ENCODE measurements at places on chromosomes 2 and 18.

- no peak for DNase-seq
Measured at GRCh38 chr2:154549869-154550268, 148.6 kb upstream of the KCNJ3 start.

GRCh38 chr18:73924836-73925235 lies 222.8 kb downstream of the FBXO15 start:
- DNase-seq: no peak

DNA sequence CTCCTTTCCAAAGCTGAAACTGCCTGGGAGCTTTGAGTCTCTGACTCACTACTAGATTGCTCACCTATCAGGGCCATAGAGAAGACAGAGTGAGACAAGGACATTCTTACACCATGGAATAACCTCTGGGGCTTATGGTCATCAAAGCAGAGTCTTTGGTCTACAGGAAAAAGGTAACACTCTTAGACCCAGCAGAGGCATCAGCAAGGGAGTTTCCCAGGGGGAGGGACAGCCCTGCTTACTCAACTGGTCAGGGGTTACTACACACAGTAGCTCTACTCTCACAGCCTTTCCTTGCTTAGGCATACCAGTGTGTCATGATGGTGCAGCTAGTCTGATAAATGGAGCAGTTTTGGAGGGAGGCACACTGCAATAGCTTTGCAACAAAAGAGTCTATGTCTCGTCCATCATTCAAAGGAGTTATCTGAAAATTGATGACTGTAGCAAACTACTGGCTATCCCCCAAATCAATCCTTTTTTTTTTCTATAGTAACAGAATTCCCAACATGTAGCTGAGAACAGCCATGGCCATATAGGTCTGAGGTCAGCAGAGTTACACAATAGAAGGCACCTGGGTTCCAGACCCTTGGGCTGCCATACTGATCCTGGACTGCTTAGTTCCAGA lies 22.4 kb upstream of the CD28 start:
- no peak for DNase-seq

GRCh38 chr2:179410552-179411356 lies 146.1 kb upstream of the SESTD1 start:
- DNase-seq: no peak

DNA sequence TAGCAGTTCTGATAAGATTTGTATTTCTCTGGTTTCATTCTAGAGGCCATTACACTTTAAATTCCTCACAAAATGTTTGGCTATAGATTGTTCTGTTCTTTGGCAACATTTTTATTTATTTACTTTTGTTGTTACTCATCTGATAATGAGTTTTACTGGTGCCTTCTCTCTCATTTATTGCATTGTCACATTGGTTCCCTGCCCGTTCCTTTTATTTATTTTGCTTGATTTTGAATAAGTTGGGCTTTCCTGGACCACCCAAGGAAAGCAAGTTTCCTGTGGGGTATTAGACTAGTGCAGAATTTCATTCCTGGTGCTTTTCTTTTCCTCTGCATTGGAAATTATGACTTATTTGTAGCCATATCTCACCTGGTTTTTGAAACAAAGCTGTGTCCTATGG lies 232.0 kb downstream of the SOCS6 start:
- DNase-seq: no peak

DNA sequence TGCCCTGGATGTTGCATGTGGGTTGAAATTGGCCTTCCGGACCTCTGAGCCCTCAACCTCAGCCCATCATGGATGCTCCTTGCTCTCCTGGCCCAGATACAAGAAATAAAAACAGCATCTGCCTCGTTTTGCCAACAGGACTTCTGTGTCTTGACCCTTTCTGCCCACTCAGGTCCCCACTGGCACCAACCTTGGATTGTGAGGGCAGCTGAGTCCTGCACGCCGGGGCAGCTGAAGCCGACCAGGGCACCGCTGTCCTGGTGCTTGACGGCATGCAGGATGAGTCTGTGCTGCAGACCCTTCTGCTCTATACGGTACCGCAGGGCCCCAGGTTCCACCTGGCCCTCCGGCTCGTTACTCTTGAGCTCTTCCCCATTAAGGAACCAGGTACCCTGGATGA lies 4.7 kb downstream of the OBSL1 start:
- no peak for DNase-seq

- DNase-seq: no peak
Measured at GRCh38 chr2:37379881-37380296, 35.5 kb downstream of the QPCT start.

DNA sequence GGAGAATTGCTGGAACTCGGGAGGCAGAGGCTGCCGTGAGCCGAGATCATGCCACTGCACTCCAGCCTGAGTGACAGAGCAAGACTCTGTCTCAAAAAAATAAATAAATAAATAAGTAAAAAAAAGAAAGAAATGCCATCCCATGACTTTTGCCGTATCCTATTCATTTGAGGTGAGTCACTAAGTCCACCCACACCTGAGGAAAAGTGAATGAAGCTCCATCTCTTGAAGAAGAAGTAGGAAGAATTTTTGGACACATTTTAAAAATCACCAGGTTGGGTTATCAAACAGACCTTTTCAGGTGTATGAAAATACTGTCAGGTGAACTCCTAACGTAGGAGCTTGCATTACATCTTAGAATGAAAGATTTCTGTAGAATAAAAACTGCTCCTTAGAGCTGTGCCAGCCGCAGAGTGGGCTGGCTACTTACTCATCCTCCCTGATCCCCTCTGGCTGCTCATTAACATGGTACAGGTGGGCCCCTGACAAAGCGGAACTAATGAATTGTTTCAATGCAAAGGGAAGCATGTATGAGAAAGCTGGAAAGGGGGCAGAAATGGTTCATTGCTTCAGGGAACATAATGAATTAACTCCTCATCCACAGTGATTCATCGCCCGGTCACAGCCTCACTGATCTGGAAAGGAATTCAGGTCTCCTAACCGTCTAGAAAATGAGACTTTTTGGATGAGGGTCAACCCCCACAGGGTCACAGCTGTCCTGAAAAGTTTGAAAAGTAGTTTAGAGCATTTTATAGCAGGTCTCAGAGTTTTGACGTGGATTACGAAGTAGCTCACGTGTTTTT lies 191.4 kb downstream of the SPP2 start:
- no peak for DNase-seq

GRCh38 chr2:98665677-98666076 lies 57.3 kb downstream of the UNC50 start:
- no peak for DNase-seq

GRCh38 chr2:78686625-78687153 lies 338.8 kb upstream of the REG3G start:
- DNase-seq: no peak

GRCh38 chr2:167134381-167135072 lies 246.2 kb downstream of the XIRP2 start:
- peak; percentile 57 for DNase-seq

DNA sequence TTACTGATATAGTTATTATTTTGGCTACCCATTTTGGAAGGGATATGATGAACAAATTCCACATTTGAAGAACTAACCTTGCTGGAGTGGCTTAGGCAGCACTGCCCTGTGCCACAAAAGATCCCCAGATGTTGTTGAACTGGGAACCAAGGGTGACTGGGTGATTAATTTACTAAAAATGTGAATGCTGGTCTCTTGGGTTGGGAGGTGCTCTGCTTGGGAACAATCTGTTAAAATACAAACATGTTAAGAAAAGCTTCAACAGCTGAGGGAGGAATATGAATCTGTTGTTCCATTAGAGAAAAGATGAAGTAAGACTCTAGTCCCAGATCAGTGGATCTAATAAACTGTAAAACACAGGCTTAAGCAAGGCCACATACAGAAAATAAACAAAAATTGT lies 1860.1 kb downstream of the SUCLG1 start:
- no peak for DNase-seq

GRCh38 chr18:64474773-64475172 lies 325.9 kb upstream of the LINC00305 start:
- DNase-seq: no peak

- DNase-seq: no peak
Measured at GRCh38 chr2:180405520-180405919, 398.4 kb upstream of the CWC22 start.

DNA sequence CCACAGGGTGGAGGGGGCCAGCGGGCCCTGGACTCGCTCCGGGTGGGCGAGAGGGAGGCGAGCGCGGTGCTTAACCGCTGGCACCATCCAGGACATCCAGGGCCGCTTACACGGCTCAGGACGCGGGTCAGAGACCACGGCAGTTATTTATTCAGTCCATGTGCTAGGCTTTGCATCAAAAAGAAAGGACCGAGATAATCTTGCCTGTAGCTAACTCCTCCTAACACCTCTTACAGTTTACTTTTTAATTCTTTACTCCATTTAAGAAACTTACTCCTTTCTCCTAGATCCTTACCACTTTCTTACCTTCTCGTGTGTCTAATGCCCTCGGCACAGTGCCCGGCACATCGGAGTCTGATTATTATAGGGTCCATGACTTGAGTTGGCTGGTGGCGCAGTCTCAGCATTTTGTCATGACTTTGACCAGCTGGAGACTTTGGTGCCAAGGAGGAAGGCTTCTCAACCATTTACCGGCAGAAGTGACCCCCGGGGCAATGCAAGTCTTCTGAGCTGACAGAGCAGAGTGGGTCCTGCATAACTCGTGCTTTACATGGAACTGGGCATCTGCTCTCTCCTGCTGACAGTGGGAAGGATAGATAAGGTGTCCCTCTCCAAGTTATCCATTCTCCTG lies 503 bp downstream of the ANXA4 start:
- no peak for DNase-seq

DNA sequence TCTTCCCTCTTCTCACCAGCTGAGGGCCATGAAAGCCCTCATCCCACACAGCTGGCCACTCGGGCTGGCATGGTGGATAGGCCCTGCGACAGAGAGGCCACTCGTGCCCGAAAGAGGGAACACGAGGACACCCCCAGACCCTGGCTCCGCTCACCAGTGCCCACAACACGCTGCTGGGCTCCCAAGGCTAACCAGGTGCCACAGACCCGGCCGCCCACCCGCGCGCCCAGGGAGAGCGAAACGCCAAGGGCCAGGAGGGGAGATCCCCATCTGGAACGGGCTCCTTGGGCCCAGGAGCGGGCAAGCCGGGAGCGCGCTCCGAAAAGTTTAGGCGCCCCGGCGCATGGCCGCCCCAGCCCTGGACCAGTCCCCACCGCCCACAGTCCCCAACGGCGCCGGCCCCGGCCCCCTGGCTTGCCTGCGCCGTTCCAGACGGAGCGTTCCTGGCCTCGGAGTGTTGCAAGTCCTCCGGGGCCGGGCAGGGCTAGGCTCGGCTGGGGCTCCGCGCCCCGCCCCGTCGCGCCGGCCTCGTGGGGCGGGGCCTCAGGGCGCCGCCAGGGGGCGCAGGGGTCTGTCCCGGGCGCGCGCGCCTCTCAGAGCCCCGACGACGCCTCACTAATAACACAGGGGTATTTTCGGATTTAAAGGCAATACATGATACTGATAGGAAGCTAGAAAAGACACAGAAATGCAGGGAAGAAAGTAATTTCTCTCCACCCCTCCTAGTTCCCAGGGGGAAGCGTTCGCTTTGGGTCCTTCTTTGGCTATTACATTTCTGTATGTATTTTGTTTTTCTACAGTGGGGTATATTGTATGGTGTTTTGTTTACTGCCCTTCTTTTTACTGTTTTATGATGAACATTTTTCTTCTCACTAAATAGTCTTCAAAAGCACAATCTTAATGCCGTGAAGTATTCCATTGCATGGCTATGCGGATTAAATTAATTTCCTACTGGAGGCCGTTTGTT lies at the start of gene TMBIM1:
Gene TMBIM1 (minus strand): TSS at position 456 of the 967 bp plus-strand sequence. CDS start 10,362 bp downstream, outside the sequence.
- DNase-seq: no peak

- no peak for DNase-seq
Measured at GRCh38 chr2:222572751-222573174, 83.1 kb downstream of the FARSB start.

GRCh38 chr2:156242874-156243273 lies 89.6 kb downstream of the NR4A2 start:
- no peak for DNase-seq

DNA sequence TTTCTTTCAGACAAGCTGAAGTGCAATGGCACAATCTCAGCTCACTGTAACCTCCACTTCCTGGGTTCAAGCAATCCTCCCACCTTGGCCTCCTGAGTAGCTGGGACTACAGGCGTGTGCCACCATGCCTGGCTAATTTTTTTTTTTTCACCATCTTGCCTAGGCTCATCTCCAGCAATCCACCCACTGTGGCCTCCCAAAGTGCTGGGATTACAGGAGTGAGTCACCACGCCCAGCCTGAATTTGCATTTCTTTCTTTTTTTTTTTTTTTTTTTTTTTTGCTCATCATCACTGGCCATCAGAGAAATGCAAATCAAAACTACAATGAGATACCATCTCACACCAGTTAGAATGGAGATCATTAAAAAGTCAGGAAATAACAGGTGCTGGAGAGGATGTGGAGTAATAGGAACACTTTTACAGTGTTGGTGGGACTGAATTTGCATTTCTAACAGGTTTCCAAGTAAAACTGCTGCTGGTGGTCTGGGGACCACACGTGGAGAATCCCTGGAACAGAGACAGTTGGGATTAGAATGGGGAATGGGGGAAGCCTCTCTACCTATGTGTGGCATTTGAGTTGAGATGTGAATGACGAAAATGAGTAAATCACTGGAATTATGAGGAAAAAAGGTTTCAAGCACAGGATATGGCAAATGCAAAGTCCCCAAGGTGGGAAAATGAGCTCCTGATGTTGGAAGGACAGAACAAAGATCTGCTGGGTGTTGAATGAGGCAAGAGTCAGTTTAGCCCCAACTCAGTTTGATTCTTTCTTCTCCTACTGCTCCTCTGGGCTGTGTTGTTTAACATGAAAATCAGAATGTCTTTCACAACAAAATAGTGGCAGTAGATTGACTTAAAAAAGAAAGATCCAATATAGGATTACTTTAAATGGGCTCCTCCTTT lies 88.8 kb upstream of the MAP4K4 start:
- DNase-seq: no peak

DNA sequence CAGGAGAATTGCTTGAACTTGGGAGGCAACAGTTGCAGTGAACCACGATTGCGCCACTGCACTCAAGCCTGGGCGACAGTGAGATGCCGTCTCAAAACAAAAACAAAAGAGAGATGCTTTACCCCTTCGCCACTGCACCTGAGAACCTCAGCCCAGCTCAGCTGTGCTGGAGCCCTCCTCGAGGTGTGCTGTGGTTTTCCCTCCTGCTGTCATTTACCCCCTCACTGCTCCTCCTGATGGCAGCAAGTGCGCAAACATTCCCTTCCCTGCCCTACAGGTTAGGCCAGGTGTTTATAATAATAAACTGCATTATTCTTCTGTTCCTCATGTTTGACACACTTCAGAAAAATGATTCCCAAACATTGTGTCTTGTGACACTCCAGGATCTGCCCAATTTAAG lies 8.4 kb downstream of the FBXO36 start:
- DNase-seq: no peak

- no peak for DNase-seq
Measured at GRCh38 chr2:53173698-53174455, 593.7 kb upstream of the CHAC2 start.

- DNase-seq: no peak
Measured at GRCh38 chr2:69755862-69756467, 14.0 kb downstream of the ANXA4 start.
